Stimulated activated CD4-positive, alpha-beta T cell treated with anti-CD3 and anti-CD28 coated beads, Interleukin-1b, Interleukin-23, amount 100 ng/mL, for 4 hours (primary cell): ENCODE measurements at places on chromosomes 2 and 18.

DNA sequence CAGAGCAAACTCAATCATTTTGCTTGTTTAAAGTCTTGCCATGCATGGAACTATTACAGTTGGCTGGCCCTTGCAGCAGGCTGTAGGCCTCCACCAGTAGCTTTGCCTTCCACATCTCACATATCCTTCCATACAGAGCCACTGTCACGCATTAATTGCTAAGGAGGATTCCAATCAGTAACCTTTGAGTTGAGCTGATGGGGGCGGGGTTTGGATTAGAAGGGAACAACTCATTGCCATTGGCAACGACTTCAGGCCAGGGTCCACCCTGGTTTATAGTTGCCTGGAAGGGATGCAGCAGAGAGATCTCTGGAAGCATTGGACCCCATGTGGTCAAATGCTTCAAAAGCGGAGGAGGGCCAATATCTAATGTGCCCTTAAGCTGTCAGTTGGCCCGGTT lies 63.3 kb upstream of the TTC39C start:
- DNase-seq = no peak

DNA sequence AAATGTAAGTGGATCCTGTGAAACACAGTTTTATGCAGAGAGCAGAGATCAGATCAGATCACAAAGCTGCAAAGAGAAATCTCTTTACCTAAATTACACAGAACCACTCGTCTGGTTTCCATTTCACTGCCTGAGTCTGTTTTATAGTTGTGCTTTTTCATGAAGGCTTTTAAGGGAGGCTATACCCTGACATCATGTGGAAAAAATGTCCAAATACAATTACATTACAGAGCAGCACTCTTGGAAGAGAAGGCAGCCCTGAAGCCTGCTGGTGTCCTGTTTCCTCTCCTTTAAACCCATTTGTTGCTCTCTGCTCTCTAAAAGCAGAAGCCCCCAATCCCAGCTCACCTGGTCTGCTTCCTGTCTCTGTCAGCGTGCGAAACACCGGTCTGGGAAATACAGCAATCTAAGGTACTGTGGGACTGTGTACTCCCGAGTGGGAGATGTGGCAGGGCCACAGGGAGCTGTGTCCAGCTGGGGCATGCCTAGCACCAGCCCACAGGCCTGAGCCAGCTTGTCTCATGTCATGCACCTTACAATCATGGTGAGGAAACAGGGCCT lies 24.8 kb upstream of the ZFP36L2 start:
- no peak for DNase-seq

- no peak for DNase-seq
These were observed 978.4 kb upstream of the KLHL29 start for GRCh38 chr2:22406625-22407024.

DNA sequence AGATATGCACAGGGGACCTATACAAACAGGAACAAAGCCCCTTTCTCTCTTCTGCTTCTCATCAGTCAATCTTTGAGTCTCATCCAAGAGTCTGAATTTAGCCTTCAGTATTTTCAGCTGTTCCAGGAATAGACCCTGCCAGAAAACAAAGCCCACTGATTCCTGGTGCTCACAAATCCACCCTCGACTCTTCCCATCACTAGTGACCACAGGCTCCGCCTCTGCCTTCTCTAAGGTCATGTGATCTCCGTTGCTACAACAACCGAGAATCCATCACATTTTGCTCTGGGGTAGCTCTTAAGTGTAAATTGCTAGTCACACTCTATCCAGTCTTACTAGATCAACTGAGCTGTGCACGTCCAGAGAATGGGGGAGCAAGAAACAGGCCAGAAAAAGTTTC lies 46.4 kb upstream of the SPTBN1 start:
- DNase-seq = no peak

- DNase-seq = no peak
These were observed 87.5 kb downstream of the MSH2 start for GRCh38 chr2:47490406-47490805.
